ENCODE measurements at places on chromosomes 1 and 21. TPM values are rescaled to one million over a fixed set of nuclear protein-coding genes. Genes with fewer than 3 reads are reported as not detected.

GRCh38 chr1:230626232-230626631 lies 16.0 kb upstream of the COG2 start:
- no peak for DNase-seq

DNA sequence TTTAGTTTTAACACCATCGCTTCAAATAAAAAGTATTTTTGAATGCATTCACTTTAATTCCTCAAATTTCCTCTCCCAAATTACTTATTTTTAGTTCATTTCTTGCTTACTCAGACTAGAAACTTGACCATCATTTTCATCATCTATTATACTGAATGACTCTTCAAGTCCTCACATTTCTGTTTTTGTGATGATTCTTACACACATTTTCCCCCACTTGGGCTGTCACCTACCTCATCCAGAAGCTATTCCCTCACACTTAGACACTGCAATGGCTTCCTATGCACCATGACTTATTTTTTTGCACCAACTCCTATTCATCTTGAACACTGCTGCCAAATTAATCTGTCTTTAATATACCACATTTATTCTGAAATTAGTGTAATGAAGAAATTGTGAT lies 239.6 kb upstream of the DUSP10 start:
- no peak for DNase-seq

DNA sequence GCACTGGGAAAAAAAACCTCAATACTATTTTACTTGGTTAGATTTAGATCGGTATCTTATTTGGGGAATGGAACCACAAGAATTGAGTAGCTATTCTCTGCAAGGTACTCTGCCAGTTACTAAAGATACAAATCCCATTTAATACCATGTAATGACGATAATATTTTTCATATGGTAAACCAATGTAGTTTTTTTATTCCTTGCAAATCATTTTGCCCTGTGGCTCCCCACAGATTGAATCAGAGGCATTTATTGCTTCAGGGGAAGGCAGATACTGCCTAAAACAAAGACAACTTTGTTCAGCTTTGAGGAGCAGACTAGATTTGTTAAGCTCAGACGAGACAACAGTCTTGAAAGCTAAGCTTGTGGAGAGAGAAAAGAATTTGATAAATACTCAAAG lies 226.7 kb upstream of the RUNX1 start:
- DNase-seq: no peak

HSPB7 gene
- 0.35 TPM for total RNA-seq

Measured in renal cortical epithelial cell (primary cell).